ENCODE measurements at places on chromosomes 3 and 15.

GRCh38 chr15:83559310-83559966, 94.5 kb upstream of the ADAMTSL3 start:
- ATAC-seq: peak; percentile 88

DNA sequence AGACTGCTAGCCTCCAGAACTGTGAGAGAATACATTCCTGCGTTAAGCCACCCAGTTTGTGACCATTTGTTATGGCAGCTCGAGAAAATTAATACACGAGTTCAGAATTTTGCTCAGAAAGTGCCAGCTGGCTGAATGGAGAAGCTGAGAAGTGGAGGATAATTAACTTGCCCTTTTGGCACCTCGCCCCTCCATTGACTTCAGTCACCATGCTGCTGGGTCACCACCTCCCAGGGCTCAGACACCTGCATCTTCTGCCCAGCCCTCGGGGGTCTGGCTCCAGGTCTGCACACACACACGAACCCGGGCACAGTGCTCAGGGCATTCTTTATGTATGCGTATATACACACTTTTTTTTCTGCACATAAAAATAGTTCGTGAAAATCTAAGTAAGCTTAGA, 32.0 kb downstream of the AMOTL2 start:
- ATAC-seq: no peak

DNA sequence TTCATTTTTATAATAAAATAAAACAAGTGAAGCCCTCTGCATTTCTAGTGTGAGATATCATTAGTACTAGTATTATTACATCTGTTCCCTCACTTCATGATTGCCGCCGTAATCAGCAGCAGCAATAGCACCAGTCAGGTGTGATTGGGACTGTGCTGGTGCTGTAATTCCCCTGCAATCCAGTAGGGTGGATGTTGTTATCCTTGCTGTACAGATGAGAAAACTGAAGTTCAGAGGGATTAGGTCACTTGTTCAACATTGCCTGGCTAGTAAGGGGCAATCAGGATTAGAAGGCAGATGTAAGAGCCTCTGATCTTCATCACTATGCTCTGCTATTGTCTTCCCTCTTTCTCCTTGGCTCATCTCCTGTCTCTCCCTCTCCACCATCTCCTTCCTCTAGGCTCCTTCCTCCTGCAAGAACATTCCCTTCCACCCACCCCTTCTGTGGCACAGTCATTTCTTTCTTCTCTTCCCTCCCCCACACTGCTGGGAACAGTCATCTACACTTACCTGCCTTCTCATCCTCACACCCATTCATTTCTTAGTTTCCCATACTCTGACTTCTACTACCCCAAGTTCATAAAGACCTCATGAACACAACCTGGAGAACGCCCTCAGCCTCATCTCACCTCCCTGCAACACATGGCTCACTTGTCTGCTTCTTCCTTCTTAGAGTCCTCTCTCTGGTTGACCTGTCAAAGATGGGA, 29.7 kb downstream of the CRYGS start:
- ATAC-seq: peak; percentile 31

DNA sequence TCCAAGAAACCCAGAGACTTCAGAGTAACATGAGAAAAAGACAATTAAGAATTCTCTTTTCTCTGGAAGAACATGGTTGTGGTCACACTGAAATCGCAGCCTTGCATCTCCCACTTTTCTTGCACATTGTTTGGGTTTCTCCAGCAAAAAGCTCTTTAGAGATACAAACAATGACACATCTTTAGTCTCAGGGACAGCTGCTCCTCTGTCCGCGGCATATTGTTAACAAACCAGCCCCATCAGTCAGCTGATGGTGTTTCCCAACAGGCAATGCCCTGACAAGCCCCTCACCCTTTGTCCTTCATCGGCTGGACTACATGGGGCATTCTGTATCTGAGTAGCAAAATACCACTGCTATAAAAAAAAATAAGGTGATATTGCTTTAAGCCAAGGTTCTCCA, 53.4 kb downstream of the UMPS start:
- no peak for ATAC-seq

- peak; percentile 61 for ATAC-seq
Observed at GRCh38 chr3:175193815-175194518, 334.8 kb downstream of the NAALADL2 start.

GRCh38 chr3:191557322-191557721, 96.4 kb downstream of the PYDC2 start:
- no peak for ATAC-seq

DNA sequence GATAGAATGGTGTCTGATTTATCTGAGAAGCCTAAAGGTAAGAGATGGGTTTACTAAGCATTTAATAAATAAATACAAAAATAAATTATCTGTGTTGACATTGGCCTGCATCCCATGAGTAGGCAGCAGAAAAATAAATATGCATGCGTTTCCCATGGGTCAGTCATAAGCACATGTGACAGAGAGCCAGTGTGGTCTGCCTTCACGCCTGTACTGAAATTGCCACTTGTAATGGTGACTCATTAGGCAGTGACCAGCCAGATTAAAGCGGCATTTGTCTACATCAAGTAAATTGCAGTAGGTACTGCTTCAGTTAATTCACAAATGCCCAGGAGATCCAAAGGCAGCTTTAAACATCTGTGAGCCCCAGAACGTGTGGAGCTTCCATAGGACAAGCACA, 399.6 kb downstream of the NAALADL2 start:
- no peak for ATAC-seq

DNA sequence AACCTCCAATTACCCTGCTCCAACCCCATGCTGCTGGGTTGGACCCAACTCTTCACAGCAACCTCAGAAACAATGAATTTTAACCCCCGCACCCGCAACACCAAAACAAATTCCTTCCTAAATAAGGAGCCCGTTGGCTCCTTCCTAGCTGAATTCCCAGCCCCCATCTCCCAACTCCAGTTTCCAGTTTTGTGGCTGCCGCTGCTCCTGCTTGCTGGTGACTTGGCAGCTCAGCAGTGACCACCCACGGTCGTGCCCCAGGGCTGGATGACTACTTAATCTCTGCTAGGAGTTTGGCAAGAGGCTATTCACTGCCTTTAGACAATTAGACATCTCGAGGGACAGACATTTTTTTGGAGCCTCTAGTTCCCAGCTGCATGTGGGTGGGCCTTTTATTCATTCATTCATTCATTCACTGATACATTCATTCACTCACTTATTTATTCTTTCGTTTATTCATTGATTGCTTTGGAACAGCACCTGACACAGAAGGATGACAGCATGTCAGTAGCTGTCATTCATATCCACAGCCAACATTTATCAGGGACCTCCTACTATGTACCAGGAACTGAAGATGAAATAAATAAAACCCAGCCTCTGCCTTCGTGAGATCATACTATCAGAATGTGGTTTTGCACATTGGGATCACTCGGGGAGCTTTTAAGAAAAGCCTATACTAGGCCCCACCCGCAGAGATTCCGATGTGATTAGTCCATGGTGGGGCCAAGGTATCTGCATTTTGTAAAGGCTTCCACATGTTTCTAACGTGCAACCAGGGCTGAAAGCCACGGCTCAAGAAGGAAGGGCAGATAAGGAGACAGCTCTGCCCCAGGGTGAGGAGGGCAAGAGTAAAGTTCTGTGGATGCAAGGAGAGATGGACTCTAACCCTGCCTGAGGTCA, 256.5 kb downstream of the SHQ1 start:
- ATAC-seq: peak; percentile 82

GRCh38 chr3:46484388-46484787, 13.4 kb upstream of the RTP3 start:
- no peak for ATAC-seq

All from esophagus mucosa (tissue), 1 donor.